B cell (primary cell): ENCODE measurements at places on chromosomes 12 and 14.

GRCh38 chr12:58584880-58585279 lies 335.4 kb downstream of the LRIG3 start:
- DNase-seq, result no peak

GRCh38 chr12:10385166-10385613 lies 4.7 kb downstream of the KLRK1 start:
- no peak for DNase-seq

DNA sequence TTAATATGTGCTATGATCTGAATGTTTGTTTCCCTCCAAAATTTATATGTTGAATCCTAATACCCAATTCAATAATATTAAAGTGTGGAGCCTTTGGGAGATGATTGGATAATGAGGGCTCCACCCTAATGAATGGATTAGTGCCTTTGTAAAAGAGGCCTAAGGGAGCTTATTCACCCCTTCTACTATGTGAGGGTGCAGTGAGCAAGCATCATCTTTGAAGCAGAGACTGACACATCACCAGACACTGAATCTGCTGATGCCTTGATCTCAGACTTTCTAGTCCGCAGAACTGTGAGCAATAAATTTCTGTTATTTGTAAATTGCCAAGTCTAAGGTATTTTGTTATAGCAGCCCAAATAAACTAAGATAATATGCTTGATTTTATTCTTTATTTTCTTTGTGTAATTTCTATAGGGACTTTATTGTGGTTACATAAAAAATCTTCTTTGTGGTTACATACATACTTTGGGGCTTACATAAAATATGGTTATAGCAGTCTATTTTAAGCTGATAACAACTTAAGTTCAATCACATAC lies 131.1 kb upstream of the SLC38A2 start:
- DNase-seq, result no peak

GRCh38 chr12:65952737-65953209 lies 128.5 kb downstream of the HMGA2 start:
- DNase-seq, result no peak

DNA sequence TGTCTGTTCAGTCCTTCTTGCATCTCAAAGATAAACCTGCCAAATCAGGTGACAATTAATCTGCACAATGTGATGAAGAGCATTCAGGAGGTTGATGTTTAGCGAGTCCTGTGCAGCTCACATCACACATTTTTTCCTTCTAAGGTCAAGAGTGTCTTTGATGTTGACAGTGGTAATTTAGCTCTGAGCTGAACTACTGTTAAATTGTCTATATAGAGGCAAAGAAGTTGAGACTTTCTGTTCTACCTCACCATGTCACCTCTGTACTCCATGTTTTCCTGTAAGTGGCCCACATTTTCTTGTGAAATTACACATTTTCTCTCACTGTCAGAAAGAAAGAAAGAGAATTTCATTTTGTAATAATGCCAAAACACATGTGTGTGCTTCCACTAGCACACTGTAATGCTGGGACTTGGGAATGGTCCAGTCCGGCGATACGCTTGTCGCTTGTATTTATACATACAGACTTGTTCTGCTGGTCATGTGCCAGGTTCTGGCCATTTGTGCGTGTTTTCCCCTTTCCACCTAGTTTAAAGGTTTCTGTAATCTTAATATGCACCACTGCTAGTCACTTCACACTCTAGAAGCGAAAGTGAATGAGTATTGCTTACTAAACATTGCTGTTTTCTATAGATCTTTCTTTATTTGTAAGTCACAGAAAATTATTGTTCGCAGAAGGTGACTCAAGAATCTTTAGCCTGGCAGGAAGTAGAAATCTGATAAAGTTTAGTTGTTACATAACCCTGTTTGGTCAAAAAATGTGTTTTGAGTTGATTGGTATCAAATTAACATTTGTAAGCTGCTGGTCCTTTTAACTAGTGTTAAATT lies 328.9 kb downstream of the TMTC2 start:
- no peak for DNase-seq

GRCh38 chr12:11758510-11759493 lies 109.3 kb downstream of the ETV6 start:
- peak; percentile 73 for DNase-seq

- DNase-seq, result no peak
Measured at GRCh38 chr14:76827696-76828296, 1.6 kb downstream of the LRRC74A start.

DNA sequence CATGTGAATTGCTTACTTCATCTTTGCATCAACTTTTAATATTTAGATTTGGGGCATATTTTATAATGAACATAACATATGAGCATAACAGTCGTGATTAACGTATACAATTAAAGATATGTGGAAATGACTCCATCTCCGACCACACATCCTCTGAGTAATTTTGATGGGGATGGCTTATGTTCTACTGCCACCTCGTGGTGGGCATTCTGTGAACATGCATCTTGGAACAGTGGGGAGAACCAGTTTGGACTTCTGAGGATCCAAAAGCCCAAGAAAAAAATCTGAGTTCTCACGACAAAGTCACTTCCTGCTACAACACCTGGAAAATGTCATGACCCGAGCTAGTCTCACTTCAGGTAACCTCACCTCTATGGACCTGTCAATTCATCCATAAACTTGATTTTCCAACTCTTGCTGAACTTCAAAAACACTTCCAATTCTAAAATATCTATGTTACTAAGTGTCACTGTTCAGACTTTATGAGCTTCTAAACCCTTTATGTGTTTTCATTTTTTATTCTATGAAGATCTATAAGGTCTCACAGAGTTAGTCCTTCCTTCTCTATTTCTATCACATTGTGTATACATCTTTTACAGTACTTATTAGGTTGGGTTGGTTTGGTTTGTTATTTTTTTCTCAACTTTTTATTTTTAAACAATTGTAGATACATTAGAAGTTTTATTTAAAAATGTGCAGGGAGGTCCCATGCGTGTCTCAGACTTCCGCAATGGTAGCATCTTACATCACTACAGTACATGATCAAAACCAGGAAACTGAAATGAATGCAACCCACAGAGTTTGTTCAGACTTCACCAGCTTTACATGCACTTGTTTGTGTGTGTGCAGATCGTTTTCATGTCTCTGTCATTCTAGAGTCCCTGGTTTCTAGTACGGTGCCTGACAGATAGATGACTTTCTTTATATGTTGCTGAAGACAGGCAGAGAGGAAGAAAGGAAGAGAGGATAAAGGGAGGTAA lies 38.2 kb upstream of the STAB2 start:
- peak; percentile 81 for DNase-seq

GRCh38 chr12:69515394-69515930 lies 45.3 kb downstream of the FRS2 start:
- DNase-seq, result no peak

DNA sequence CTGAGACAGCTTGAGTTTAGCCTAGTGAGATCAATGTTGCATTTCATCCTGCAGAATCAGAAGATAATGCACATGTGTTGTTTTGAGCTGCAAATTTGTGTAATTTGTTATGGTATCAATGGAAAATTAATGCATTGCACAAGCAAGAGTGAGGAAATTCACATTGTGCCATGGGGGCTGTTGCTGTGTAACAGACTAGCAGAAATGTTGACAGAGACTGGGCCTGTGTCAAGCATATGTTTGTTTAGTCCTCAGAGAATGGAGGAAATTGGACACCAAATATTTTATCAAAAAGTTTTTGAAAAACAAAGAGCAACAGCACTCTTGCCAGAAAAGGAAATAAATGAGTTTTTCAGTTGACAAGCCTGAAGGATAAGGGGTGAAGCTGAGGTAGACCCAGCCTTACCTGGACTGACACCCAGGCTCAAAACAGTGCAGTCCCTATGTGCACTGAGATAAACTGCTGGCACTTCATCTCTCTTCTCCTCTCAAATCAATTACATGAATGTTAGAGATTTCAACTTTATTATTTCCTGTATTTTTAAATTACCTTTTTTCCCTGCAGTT lies 1150.0 kb downstream of the FSCB start:
- no peak for DNase-seq

DNA sequence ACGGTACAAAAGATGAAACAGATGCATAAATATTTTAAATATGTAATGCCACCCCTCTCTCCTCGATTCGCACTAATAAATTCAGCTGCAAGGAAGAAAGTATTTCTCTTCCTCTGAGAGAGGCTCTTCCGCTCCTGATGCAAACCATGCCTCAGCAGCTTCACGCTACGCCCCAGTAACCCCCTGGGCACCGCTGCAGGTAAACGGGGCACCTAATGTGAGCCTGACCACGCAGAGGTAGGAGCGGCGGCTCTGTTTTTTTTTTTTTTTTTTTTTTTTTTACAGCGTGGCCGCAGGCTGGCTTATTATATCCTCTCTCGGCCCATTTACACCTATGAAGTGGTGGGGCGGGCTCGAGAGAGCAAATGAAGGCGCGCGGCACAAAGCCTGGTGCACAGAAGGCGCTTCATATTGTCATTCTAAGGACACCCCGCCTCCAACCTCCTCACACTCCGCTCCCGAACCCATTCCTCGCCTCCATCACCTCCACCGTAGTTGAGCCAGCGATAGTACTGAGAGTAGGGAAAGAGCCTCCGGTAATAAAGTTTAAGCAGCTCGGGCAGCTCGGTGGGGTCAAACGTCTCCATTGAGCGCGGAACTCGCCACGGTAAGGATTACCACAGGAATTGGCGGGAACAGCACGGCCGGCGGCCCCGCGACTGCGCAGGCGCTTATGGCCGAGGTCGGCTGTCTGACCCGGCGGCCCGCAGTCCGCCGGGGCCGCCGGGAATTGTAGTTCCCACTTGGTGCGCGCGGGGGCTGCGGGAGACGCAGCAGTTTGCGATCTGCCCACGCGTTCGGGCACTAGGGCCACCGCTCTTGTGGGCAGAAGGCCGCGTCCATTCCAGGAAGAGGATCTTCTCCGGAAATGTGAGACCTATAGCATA lies at the start of gene PRIM1:
Gene PRIM1, minus strand, starts transcription at position 612 of the 887 bp plus-strand sequence. Its CDS starts 25 bp downstream, at position 587.
- DNase-seq, result peak; percentile 88

GRCh38 chr12:9813821-9814798 lies 13.2 kb upstream of the KLRF1 start:
- DNase-seq, result peak; percentile 88

DNA sequence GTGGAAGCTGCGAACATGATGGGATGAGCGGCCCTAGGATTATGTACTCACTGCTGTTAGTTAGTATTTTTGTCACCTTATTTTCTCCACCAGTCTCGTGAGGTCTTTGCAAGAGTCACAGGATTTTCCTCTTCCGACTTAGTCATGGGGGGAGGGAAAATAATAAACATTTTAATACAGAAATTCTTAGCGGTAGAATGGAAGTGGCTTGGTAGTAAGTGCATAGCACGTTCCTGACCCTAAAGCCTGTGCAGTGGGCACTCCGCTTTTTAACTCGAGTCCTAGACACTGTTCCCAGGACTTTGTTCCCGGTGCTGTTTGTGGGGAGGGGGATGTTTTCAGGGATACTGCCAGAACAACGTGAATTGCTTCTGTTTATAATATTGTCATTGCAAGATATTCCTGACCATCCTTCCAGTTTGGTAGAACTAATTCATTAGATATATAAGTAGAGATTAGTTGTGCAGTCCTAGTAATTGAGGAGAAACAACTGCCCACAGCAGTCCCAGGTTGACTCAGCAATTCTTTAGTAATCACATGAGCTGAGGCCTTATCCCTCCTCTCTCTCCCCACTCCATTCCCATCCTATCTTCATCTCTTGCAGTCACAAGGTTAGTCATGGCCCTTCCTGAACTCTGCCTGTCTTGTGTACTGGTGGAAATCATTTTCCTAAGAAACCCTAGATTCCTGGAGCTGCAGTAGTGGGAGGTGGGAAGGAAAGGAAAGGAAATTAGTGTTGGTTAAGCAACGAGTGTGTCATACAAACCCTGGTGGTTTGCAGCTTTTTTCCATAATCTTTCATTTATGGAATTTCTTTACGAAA lies 799 bp downstream of the SLC38A6 start:
- no peak for DNase-seq

GRCh38 chr14:81314443-81315175 lies 85.5 kb downstream of the STON2 start:
- DNase-seq, result no peak

DNA sequence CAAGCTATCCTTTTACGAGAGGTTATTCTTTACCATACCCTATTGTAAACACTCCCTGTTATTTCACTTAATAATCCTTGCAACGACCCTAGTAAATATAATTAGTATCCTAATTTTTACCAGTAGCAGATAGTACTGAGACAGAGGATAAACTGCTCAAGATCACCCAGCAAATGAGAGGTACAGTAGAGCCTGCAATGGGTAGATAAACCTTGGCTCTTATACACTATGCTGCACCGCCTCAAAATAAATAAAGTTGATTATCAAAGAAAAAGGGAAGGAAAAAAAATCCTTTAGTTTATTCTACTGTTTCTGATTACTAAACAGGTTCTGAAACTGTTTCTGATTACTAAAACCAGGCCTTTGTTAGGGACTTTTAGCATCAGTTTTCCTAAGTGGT lies 22.5 kb downstream of the YBX3 start:
- DNase-seq, result no peak

GRCh38 chr14:100330388-100330931 lies 7.3 kb downstream of the SLC25A47 start:
- DNase-seq, result no peak

- peak; percentile 29 for DNase-seq
Measured at GRCh38 chr12:76143343-76144244, 59.1 kb upstream of the NAP1L1 start.

DNA sequence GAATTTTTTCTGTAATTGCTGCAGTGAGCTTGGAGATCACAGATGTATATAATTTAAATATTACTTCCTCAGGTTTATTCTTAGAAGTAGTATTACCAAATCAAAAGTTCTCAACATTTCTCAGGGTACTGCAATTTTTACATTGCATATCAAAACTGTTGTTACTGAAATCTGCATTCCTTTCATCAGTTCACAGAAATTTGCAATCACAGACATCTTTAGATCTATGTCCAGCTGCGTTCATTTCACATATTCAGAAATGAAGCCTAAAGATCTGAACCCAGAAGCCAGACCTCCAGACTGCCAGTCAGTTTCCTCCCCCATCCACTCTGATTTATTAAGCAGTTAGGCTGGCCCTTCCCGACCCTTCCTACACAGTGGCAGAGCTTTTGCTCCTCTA lies 18.2 kb upstream of the IFT81 start:
- no peak for DNase-seq

GRCh38 chr14:42198010-42198409 lies 591.3 kb downstream of the LRFN5 start:
- DNase-seq, result no peak

DNA sequence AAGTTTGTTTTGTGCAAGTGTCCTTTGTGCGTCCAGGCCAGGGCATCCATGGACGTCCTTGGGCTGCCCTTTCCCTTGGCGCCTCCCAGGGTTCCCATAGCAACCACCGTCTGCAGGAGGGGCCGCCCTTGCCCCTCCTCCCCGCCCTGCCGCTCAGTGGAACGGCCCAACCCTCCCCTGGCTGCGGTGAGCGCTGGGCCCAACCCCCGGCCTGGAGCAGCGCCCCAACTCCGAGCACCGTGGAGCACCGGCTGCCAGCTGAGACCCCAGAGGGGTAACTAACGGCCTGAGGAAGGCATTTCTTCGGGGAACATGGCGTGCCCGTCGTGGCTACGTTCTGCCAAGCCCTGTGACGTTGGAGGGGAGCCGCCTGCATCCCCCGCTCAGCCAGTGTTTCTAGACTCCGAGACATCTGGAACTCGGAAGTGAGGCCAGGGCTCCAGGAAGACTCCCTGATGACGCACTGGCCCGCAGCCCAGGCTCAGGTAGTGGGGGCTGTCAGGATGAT lies 5.3 kb upstream of the ACACB start:
- peak; percentile 61 for DNase-seq

GRCh38 chr12:120118321-120119061 lies 1.9 kb upstream of the RAB35 start:
- DNase-seq, result no peak
